Activated gamma-delta T cell treated with Interleukin-2 at 50 U/mL for 16 hours (primary cell): ENCODE measurements at places on chromosomes 7 and 10.

DNA sequence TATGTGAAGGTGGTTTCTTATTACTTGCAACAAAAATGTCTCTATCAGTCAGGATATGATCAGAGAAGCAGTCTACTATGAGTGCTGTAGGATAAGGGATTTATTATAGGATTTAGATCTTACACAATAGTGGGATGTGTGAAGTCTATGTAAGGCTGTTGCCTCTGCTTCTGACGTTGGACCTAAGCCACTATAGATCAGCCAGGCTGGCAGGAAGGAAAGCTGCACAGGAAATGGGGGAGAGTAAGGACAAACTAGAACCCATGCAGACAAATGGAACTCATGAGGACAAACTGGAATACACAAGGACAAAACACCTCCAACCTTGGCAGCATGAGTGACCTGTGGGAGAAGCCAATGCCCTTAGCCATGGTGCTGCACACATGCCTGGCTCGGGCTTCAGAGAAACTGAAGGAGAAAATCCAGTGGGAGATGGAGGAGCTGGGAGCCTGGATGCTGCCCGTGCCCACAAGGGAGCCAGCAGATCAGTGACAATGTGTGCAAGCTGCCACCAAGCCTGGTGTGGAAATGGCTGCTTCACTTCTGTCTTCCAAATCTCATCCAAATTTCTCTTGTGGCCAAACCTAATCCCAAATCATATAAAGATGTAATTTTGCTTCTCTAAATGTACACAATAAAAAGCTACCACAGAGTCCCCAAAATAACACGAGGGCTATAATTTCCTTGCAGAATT lies 147.0 kb upstream of the PCGF5 start:
- DNase-seq, result no peak

GRCh38 chr10:23694921-23695824 lies 256.3 kb downstream of the OTUD1 start:
- DNase-seq, result no peak

DNA sequence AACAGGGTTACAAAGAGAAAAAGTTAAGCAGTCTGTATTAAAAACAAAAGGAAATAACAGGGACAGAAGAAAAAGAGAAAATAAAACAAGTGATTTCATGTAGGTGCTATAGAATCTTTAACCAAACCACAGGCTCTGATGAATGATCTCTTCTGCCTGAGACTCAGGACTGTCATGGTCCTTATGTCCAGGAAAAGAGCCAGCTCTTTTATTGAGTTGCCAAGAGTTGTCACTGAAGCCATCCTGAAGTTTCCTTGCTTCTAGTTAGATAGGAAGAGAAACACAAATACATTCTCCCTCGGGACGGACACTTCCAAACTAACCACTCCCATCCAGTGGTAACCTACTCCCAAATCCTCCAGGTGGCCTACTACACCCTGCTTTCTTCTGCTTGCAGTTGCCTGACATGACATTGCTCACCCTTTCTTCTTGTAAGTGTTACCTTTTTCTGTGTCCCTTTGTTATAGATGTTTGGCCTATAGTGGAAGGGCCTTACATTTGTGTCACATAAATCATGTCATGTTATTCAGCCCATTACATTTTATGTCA lies 346.7 kb downstream of the NRG3 start:
- DNase-seq, result no peak

- no peak for DNase-seq
Measured at GRCh38 chr7:35817930-35818329, 17.1 kb downstream of the SEPTIN7 start.

DNA sequence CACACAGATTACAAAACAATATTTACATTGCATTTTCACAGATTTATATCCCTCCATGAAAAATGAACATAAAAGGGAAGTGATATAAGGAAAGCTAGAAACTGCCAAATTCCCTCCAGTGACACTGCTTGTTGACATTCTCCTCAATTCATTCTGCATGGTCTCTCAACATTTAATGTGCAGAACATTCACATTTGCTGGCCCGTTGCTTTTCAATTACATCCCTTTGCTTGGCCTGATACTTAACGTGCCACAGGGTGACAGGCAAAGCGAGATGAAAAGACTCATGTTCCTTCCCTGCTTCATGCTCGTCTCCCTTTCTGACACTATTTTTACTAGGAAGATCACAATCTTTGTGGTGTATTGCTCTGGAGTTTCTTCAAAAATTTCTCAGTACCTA lies 1019.7 kb upstream of the LRRN3 start:
- DNase-seq, result no peak

- no peak for DNase-seq
Measured at GRCh38 chr10:78992333-78992732, 76.4 kb upstream of the ZMIZ1 start.
